ENCODE measurements at places on chromosomes 16 and 17. TPM values are rescaled to one million over a fixed set of nuclear protein-coding genes. Genes with fewer than 3 reads are reported as not detected.

ZKSCAN2 gene
- 4.0 TPM for total RNA-seq

ZNF821 gene
- total RNA-seq = 12.0 TPM

DNAH2 gene
- total RNA-seq = under 0.01 TPM

AGRP gene
- not detected for total RNA-seq

GPR179 gene
- not detected for total RNA-seq

DOC2A gene
- 2.7 TPM for total RNA-seq

HS3ST6 gene
- not detected for total RNA-seq

ENKD1 gene
- 12.8 TPM for total RNA-seq

MT1F gene
- total RNA-seq = 1.3 TPM

CDH1 gene
- total RNA-seq = 1.8 TPM

IKZF3 gene
- not detected for total RNA-seq

C17orf75 gene
- 9.2 TPM for total RNA-seq

MRPL38 gene
- total RNA-seq = 28.3 TPM

PIRT gene
- not detected for total RNA-seq

KRTAP17-1 gene
- not detected for total RNA-seq

CALB2 gene
- total RNA-seq = not detected

MAF gene
- 2.5 TPM for total RNA-seq

SNX20 gene
- not detected for total RNA-seq

SLC16A3 gene
- total RNA-seq = 224 TPM

TMEM208 gene
- 32.1 TPM for total RNA-seq

CIAO3 gene
- 26.3 TPM for total RNA-seq

VPS4A gene
- total RNA-seq = 32.3 TPM

ODAD4 gene
- total RNA-seq = 0.52 TPM

NOL3 gene
- total RNA-seq = 35.7 TPM

TEKT5 gene
- total RNA-seq = not detected

CDH13 gene
- 77.7 TPM for total RNA-seq

UTS2R gene
- 0.13 TPM for total RNA-seq
